Aorta (tissue), 5 donors: ENCODE measurements at places on chromosomes 5 and 9. TPM values are rescaled to one million over a fixed set of nuclear protein-coding genes. Genes with fewer than 3 reads are reported as not detected.

DNA sequence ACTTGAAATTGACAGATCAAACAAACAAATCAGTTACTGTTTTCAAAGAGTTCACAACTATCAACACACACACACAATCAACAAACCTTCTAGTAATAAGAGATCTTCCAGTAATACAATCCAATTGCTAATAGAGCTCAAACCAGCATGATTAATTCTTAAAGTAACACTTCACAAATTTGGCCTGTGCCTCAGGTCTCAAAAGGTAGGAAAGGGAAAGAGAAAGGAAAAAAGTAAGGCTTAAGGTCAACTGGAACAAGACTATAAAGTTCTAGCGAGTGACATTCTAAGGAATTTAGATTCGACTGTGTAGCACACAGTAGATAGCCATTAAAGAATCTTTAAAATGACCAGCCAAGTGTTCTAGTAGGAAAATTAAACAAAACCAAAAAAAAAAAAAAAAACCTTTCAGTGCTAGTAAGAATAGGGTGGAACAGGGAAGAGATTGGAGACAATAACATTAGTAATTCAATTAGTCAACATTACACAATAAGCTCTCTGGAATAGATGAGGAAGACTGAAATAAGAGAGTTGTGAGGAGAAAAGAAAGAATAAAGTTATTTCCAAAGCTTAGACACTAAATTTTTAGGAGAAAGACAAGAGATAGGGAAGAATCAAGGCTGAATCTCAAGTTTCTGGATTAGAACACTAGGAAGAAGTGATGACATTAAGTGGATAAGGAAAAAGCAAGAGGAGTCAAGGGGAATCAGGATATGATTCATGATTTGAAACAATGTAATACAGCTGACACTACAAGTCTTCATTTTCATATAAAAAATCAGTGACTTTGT, 86.1 kb downstream of the FBXL17 start:
- H3K4me1 ChIP-seq: no peaks in the 10 kb centered on the region
- H3K4me3 ChIP-seq: no peak overlapping the region
- no peak overlapping the region for H3K27ac ChIP-seq
- no peaks in the 10 kb centered on the region for H3K27me3 ChIP-seq
- H3K36me3 ChIP-seq: no peaks in the 10 kb centered on the region

DNA sequence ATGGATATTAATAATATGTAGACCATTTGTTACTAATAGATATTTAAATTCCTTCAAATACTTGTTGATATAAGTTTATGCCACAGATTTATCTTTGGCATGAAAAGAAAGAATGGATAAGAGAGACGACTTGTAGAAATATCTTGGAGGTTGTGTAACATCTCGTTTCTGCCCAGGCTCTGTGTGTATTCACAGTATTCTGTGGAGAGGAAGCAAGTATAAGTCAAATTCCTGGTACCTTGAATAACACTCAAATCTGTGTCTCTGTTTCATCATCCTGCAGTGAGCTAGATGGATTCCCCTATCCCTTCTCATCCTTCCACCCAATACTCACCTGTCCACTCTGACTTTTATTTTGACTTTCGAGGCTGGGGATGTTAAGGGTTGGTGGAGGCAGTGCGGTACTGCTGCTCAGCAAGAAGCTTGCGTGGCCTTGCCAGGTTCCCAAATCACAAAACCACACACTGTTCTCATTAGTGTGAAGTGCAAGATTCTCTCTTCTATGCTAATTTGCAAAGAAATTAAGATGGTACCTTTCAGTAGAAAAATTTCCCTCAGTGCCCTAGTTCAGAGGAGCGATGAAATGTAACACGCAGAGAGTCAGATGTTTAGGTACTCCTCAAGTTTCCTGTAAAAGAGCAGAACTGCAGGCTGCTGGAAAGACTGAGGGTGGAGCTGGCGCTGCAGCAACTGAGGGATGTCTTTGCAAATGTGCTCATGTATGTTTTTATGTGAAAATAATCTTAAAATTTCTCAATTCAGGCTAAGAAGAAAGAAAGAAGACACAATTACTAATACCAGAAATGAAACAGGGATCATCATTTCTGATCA, 42.6 kb upstream of the ANKRD18A start:
- H3K27me3 ChIP-seq: no peaks in the 10 kb centered on the region
- no peaks in the 10 kb centered on the region for H3K4me1 ChIP-seq
- no peak overlapping the region for H3K4me3 ChIP-seq
- no peak for DNase-seq
- H3K36me3 ChIP-seq: no peaks in the 10 kb centered on the region

IL13 gene
- total RNA-seq: not detected

- H3K36me3 ChIP-seq: peaks cover 5% of the 10 kb centered on the region
- H3K27me3 ChIP-seq: no peaks in the 10 kb centered on the region
- no peak overlapping the region for H3K4me3 ChIP-seq
- DNase-seq: no peak
Observed at GRCh38 chr9:98009936-98010335, 26.8 kb downstream of the ANP32B start.

FYB1 gene
- total RNA-seq: 45.8 TPM

- no peaks in the 10 kb centered on the region for H3K36me3 ChIP-seq
- H3K27me3 ChIP-seq: no peaks in the 10 kb centered on the region
- no peak overlapping the region for H3K27ac ChIP-seq
- DNase-seq: no peak
- no peaks in the 10 kb centered on the region for H3K4me1 ChIP-seq
Observed at GRCh38 chr9:22008384-22008716, 755 bp downstream of the CDKN2B start.

WHRN gene
- total RNA-seq: 4.0 TPM

SLC36A2 gene
- total RNA-seq: not detected

- H3K27ac ChIP-seq: no peak overlapping the region
- H3K4me3 ChIP-seq: no peak overlapping the region
- no peaks in the 10 kb centered on the region for H3K4me1 ChIP-seq
- peaks cover 4% of the 10 kb centered on the region for H3K36me3 ChIP-seq
- H3K27me3 ChIP-seq: no peaks in the 10 kb centered on the region
- no peak for DNase-seq
Observed at GRCh38 chr5:75364571-75365280, 27.7 kb downstream of the HMGCR start.

DNA sequence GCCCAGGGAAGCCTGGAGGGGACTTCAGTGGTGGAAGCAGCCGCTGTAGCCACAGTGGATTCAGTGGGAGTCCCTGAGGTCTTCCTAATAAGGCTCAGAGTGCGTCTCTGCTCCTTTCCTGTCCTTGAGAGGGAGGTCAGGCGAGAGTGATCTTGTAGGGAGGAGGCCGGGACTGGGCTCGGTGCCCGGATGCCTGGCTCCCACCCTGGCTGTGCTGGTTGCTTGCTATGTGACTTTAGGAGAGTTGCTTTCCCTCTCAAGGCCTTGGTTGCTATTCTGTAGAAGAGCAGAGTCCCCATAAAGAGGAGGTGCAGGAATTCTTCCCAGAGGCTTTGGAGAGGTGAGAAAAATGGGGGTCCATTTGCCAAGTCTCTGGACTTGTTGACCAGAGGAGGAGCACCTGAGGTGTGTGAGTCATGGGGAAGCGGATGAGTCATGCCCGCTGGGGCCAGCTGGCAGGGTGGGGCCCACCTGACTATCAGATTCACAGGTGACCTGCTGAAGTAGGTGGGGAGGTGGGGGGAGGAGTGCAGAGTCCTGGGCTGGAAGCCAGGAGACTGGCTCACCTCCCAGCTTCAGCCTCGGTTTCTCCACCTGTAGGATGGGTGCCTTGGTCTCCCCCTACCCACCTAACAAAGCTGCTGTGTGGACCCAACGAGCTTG, 13.8 kb downstream of the GSN start:
- H3K27ac ChIP-seq: peak overlapping the region; percentile 91
- H3K4me3 ChIP-seq: no peak overlapping the region
- no peaks in the 10 kb centered on the region for H3K27me3 ChIP-seq
- no peaks in the 10 kb centered on the region for H3K36me3 ChIP-seq
- H3K4me1 ChIP-seq: peaks cover 13% of the 10 kb centered on the region
- peak; percentile 89 for DNase-seq

GRCh38 chr5:143056339-143056704, 286.1 kb downstream of the ARHGAP26 start:
- no peak overlapping the region for H3K4me3 ChIP-seq
- no peak for DNase-seq
- peaks cover 5% of the 10 kb centered on the region for H3K4me1 ChIP-seq

FBN2 gene
- 0.84 TPM for total RNA-seq

CYSRT1 gene
- not detected for total RNA-seq

DNA sequence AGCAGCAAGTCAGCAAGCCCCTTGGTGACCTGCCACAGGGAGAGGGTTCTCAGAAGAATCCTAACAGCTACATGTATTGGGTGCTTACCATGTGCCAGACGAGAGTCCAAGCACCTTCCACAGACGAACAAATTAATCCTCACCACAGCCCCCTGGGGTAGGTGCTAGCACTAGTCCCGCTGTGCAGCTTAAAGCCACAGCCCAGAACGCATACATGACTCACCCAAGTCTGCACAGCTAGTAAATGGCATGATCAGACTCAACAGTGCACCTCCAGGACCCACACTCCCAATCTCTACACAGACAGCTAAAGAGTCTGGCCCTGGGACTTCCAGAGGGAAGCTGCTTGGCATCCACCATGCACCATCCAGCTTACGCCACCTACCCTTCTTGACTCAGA, 111.5 kb downstream of the PAX5 start:
- no peak overlapping the region for H3K27ac ChIP-seq
- H3K36me3 ChIP-seq: no peaks in the 10 kb centered on the region
- H3K4me1 ChIP-seq: no peaks in the 10 kb centered on the region
- no peak for DNase-seq
- no peaks in the 10 kb centered on the region for H3K27me3 ChIP-seq

GMCL2 gene
- total RNA-seq: not detected

GRCh38 chr9:118609355-118610044, 759.7 kb downstream of the BRINP1 start:
- no peaks in the 10 kb centered on the region for H3K36me3 ChIP-seq
- no peaks in the 10 kb centered on the region for H3K27me3 ChIP-seq
- no peaks in the 10 kb centered on the region for H3K4me1 ChIP-seq

DNA sequence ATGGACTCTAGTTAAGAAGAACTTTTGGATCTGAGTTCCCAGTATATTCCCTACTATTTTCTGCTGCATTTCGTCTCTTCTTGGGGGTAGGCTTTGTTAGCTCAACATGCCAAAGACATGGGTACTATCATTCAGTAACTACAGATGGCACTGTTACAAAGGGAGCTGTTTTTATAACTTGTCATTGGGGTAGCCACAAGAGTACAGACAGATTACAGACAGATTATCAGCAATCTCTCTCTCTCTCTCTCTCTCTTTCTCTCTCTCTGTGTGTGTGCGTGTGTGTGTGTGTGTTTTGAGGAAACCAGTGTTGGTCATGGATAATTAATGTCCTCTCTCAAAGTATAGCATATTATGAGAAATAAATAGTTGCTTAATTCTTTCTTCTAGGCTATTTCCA, 116.1 kb downstream of the WDR70 start:
- no peak overlapping the region for H3K27ac ChIP-seq
- H3K36me3 ChIP-seq: no peaks in the 10 kb centered on the region
- peaks cover 2% of the 10 kb centered on the region for H3K4me1 ChIP-seq
- no peaks in the 10 kb centered on the region for H3K27me3 ChIP-seq
- no peak overlapping the region for H3K4me3 ChIP-seq
- no peak for DNase-seq
